ENCODE measurements at places on chromosomes 5 and 9. TPM values are rescaled to one million over a fixed set of nuclear protein-coding genes. Genes with fewer than 3 reads are reported as not detected.

DNA sequence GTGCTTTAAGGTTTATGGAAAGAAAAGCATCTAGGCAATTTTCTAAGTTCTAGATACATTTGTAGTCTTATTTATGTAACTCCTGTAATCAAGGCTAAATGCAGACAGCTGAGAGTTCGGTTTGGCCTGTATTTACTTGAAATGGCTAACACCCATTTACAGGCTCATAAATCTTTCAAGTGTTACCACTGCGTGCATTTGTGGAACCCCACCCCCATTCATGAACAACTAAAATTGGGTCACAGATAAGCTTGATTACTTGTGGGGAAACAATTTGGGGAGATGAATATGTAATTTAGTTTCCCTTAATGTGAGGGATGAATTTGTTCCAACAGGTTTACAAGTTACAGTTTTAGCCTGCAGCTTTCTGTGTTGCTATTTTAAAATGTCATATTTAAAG is 360.6 kb downstream of the ARRDC3 start:
- no peak for DNase-seq

GRCh38 chr9:134295746-134296250 is 30.5 kb upstream of the RXRA start:
- no peak for DNase-seq

- no peak for DNase-seq
Observed at GRCh38 chr5:38837416-38837815, 8.4 kb upstream of the OSMR start.

DNA sequence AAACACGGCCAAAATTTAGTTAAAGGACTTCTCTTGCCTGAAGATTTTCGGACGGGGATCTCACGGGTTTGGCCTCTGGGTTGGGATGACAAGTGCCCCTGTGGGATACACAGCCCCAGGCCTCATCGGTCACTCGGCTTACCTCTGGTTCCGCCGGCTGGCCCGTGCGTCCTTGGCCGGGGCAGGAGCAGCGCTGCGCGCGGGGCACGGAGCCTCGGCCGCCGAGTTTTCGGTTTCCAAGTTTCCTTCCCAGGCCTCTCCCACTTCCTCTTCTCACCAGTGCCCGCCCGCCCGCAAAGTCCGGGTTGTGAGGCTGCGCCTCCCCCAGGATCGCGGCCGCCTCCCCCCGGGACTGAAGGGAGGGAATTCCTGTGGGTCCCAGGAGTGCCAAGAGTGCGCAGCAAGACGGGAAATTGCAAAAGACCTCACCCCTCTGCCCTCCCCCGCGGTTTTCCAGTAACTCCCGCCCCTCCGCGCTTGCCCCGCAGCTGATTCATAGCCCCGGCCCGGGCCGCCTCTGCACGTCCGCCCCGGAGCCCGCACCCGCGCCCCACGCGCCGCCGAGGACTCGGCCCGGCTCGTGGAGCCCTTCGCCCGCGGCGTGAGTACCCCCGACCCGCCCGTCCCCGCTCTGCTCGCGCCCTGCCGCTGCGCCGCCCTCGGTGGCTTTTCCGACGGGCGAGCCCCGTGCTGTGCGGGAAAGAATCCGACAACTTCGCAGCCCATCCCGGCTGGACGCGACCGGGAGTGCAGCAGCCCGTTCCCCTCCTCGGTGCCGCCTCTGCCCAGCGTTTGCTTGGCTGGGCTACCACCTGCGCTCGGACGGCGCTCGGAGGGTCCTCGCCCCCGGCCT is at the start of gene OSMR:
Gene OSMR (plus strand): TSS at position 487 of the 853 bp plus-strand sequence. CDS start 23,033 bp downstream, outside the sequence.
- DNase-seq = peak; percentile 97

DNA sequence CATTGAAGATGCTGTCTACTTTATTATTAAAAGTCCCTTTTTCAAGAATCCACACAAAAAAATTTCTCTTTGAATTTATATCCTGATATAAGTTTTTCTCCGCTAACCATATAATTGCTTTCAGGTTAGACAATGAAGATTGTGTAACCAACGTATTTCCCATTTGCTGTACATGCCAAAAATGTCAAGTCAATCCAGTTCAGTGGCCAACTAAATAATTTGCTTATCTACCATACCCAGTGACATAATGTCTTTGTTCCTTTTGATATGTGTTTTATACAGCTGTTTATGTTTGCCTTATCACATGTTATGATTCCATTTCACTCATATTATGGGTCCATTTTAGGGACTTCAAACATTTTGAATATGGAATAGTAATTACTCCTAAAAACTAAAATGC is 349.9 kb downstream of the EFNA5 start:
- no peak for DNase-seq

GRCh38 chr9:125815568-125815967 is 68.4 kb downstream of the PBX3 start:
- DNase-seq = no peak

DNA sequence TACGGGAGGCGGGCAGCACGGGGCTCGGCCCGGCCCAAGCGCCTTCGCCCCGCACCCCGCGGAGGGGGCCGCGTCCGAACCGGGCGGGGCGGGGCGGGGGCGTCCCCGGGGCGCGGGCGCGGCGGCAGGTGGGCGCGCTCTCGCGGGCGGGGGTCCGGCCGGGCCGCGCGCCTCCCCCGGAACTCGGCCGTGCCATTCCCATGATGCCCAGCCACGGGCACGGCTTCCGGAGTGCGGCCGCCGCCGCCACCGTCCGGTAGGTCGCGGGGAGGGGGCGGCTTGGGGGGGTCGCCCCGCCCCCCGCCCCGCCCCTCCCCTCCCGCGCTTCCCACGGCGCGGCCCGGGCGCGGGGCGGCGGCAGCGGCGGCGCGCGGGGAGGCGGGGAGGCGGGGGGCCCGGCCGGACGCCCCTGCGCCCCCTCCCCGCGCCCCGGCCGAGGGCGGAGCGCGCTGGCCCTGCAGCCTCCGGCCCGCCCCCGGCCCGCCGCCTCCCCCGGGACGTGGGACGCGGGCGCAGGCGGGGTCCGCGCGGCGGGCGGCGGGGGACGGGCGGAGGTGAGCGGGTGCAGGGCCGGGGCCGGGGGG is at the start of gene PPP1R26:
Gene PPP1R26 (plus strand): TSS at position 314 of the 584 bp plus-strand sequence. CDS start 4,729 bp downstream, outside the sequence.
- peak; percentile 49 for DNase-seq

DNA sequence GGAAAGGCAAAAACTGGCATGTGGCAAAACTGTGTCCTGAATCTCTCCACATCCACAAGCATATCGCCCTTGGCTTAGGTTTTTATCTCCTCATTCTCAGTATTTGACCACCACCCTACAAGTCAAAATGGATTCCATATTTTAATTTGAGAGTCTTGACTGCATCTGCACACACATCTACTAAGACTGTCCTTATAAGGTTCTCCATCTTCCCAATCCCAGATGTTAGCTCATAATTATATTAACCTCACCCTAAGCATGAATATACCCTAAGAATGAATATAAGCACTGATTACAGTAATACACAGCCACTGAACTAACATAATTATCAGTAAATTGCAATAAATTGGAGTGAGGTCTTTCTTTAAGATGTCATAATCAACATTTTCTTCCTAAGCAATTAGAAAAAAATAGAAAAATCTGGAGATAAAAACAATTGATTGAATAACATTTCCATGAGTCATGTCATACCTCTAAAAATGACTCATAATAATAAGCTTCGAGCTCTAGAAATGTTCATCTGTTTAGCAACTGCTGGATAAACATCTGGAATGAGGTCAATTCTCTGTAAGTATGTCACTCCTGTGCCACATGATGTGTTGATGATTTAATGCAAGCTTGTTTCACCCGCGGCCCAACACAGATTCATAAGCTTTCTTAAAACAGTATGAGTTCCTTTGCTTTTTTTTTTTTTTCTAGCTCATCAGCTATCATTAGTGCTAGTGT is 39.9 kb upstream of the PAM start:
- DNase-seq = no peak

DNA sequence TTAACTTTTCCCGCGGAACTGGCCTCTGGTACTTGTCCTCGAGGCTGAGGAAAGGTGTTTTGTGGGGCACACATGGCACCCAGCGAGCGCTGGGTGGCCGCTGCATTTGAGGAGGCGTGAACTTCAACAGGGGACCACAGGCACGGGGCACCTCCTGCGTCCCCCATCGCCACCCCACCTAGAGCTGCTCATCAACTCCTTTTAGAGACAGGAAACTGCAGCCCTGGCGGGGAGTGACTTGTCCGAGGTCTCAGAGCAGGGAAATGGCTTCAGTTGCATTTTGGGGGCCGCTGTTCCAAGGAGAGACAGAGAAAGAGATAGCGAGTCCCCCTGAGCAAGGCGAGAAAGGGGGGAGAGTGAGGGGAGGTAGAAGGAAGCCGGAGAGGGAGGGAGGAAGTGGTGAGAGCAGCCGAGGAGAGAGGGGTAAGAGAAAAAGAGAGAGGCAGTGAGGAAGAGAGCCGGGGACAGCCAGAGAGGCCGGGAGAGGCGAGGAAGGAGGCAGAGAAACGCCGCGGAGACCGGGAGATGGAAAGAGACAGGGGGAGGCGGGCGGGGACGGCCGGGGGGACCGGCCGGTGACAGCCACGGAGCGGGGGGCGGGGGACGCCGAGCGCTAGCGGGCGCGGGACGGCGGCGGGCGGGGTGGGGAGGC is 12.5 kb upstream of the LHX2 start:
- no peak for DNase-seq

- DNase-seq = peak; percentile 60
Observed at GRCh38 chr9:35406183-35406959, 83.5 kb upstream of the RUSC2 start.

- no peak for DNase-seq
Observed at GRCh38 chr9:77759391-77759790, 111.3 kb upstream of the GNA14 start.

GRCh38 chr5:45252978-45253377 is 443.2 kb downstream of the HCN1 start:
- no peak for DNase-seq

Gene NIPBL
- total RNA-seq = 47.4 TPM

Gene SH3GL2
- total RNA-seq = not detected

Gene PCDHGA7
- total RNA-seq = 3.9 TPM
